Dermis microvascular lymphatic vessel endothelial cell (primary cell): ENCODE measurements at places on chromosomes 3 and 15.
A peak's percentile ranks its signal among the peaks of the same experiment; 100 is the strongest.

GRCh38 chr3:133367403-133367802 is 32.5 kb upstream of the BFSP2 start:
- no peak for DNase-seq

DNA sequence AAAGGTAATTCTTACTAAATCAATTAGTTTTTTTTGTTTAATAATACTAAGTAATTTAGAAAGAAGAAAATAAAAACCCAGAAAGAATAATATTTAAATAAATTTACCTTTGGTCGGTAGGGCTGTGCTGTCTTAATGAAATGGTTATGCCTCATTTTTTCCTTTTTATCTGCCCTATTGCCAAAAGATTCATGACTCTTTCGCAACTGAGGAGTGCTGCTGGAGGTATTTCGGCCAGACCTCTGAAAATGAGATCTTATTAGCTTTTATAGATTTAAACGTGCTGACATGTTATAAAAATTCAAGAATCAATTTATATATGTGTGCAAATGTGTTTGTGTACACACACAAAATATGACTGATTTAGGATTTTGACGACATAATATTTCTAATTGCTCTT is 67.1 kb upstream of the USP50 start:
- no peak for DNase-seq

GRCh38 chr15:34119291-34119690 is 17.4 kb downstream of the PGBD4 start:
- DNase-seq, result no peak

DNA sequence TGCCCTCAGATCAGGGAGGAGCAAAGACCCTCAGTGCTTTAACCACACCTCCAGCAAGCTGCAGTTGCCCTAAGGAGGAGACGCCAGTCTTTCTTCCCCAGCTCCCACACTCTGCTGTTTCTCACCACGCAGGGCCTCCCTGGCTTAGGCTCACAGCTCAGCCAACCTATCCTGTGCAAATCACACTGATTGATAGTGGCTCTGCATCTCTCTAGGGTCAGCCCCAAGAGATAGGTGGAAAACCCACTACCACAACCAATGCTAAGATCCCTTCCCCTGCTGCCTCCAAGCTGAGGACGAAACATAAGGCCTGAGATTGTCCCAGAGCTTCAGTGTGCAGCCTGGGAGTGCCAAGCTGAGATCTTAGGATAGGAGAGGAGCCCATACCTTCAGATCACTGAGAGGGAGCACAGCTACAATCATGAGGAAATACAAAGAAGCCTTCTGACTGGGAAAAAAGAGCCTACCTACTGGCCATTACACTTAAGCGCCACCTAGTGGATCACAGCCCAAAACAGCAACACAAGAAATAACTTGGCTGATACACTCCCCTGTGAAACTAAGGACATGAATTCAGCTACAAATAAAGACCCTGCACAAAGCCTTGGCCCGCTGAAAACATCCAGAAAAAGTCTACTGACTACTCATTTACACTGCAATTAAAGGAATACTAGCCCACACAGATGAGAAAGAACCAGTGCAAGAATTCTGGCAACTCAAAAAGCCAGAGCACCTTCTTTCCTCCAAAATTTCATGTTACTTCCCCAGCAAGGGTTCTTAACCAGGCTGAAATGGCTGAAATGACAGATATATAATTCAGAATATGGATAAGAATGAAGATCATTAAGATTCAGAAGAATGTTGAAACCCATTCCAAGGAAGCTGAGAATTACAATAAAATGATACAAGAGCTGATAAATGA is 271.5 kb upstream of the DCBLD2 start:
- DNase-seq, result peak; percentile 65

DNA sequence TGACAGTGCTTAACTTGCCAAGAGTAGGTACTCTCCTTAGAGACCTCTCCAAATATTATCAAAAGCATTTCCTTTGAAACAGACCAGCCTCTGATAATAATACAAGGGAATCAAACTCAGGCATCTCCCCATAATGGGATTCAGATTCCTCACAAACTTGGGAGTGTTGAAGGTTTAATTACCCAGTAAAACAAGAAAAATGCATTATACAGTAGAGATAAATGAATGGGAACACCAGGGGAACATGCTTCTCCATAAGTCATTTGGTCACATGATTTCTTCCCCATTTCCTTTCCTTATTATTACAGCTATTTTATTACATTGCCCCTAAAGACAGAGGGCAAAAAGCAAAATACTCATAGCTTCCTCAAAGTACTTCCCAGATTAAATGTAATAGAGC is 325.0 kb upstream of the CDIN1 start:
- no peak for DNase-seq

GRCh38 chr3:128835096-128835495 is 44.3 kb upstream of the ACAD9 start:
- DNase-seq, result no peak

GRCh38 chr15:79676621-79677020 is 220.2 kb downstream of the MTHFS start:
- DNase-seq, result no peak

DNA sequence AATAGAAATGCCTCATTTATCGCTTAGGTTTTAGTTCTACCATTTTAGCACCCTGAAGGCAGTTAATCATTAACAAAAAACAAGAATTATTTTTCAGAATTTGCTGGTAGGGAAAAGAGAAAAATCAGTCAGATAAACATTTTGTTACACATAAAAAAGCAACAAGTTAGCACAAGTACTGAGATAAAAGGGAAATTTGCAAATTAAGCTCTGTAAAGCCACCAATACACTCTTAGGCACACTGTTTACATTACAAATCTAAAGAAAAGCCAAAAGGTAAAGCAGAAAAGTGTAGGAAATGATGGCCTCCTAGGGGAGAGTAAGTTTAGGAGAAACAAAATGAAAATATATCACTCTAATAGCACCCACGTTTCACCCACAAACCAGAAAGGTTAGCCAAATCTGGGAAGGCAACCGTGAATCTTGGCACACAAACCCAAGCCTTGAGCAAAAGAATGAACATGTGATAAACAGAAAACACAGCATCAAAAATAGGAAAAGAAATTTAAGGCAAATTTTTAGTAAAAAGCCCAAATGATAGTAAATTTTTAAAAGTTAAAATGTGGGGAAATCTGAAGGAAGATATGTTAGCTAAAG is 1.6 kb upstream of the SATB1 start:
- DNase-seq, result no peak

DNA sequence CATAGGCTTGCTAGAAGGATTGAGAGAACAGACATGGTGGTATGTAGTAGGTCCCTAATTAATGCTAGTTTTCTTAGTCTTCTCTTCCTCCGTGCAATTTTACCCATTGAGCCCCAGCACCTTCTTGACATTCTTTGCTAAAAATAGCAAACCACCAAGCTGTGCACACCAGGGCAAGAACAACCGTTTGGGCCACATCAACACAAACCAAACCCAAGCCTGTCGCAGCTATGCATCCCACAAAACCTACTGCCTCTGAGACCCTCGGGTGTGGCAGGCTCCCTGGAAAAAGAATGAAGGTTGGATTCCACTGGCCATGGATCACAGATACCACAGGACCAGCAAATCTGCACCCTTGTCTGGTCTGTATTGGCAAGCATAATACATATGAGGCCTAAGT is 27.1 kb downstream of the HEG1 start:
- no peak for DNase-seq

- DNase-seq, result no peak
Observed at GRCh38 chr3:177820683-177821316, 623.5 kb upstream of the TBL1XR1 start.

DNA sequence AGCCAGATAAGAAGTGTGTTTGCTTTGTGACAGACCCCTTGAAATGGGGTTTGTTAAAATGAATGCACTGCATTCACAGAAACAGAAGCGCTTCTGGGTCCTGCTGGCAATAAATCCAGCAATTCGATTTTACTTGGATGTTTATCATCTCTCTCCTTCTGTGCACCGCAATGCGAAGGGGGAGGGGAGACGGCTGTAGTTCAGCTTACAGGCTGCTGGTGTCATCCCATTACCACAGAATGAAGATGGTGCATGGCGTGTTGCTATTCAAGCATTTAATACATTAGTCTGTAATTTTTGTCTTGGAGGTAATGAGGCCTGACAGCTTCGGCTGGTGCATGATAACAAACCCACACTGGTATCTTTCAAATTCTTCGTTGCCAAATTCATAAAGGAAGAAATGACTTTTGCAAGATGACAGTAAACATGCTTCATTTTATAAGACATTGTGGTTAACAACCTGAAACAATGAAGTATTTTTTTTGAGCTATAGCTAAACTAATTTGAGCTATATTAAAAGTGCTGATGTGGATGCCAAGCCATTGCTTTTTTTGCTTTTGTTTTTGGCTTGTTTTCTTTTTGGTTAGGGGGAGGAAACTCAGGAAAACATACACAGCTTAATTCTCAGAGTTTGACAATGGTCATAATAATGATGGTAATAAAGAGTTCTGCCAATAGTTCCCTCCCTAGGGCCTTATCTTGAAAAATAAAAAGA is 418.3 kb downstream of the OTOL1 start:
- no peak for DNase-seq

- no peak for DNase-seq
Observed at GRCh38 chr3:187943677-187944389, 198.6 kb upstream of the BCL6 start.

GRCh38 chr3:169945313-169945712 is 21.3 kb upstream of the SEC62 start:
- DNase-seq, result no peak

DNA sequence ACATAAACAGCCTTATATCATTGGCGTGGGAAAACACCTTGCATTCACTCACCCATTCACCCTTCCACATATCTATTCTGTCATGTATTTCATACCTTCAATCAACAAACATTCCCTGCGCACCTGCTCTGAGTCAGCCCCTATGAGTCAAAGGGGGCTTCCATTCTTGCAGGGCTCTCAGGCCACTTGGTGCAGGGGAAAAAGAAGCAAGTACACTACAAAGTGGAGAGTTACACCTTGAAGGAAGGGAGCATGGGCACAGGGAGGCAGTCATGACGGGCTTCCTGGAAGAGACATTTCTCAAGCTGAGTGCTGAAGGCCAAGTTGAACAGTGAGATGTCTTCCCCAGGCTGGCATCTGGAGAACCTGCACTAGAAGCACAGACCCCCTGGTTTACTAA is 4.6 kb upstream of the AMOTL2 start:
- DNase-seq, result peak; percentile 24

GRCh38 chr3:187994221-187995042 is 159.5 kb upstream of the LPP start:
- no peak for DNase-seq
